Right lobe of liver (tissue), 6 donors: ENCODE measurements at places on chromosomes 6 and 20. TPM values are rescaled to one million over a fixed set of nuclear protein-coding genes. Genes with fewer than 3 reads are reported as not detected.

AGER gene
- 1.4 TPM for total RNA-seq

F13A1 gene
- 0.86 TPM for total RNA-seq

ARMC2 gene
- total RNA-seq, result 1.8 TPM

KIF6 gene
- 0.83 TPM for total RNA-seq

DNA sequence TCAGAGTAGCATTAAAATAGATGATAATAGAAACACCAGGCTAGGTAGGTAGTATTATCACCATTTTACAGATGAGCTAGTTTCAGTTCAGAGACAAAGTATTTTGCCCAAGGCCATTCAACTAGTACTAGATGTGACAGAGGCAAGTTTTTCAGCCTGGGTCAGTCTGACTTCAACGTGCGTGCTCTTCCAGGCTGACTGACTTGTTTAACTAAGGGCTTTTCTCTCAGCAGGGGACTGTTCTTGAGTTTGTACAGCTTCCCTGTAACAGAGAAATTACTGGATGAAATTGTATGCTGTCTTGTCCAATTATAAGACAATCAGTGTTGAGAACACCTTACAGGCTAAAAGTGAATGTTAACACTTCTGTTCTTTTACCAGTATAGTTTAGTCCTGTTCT is 333.5 kb upstream of the MAN1A1 start:
- DNase-seq, result no peak
- H3K27me3 ChIP-seq, result no peaks in the 10 kb centered on the region
- H3K27ac ChIP-seq, result no peak overlapping the region
- no peaks in the 10 kb centered on the region for H3K4me1 ChIP-seq
- H3K36me3 ChIP-seq, result no peaks in the 10 kb centered on the region
- no peak overlapping the region for H3K4me3 ChIP-seq

DNA sequence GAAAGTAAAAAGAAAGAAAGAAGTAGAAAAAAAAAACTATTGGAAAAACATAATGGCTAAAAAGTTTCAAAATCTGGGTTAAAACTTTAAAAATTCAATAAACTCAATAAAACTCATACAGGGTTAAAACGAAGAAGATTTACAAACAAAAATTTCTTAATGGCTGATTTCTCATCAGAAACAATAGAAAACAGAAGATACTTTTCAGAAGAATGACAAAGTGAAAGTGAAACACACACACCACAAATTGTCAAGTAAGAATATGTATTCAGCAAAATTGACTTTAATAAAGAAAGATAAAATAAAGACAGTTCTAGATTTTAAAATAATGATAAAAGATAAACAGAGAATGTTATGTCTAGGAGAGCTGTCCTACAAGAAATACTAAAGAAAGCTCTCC is 618.9 kb upstream of the GJE1 start:
- no peaks in the 10 kb centered on the region for H3K27me3 ChIP-seq
- H3K36me3 ChIP-seq, result no peaks in the 10 kb centered on the region
- DNase-seq, result no peak

GRCh38 chr20:59735917-59736316 is 131.6 kb downstream of the PHACTR3 start:
- no peak for DNase-seq
- no peaks in the 10 kb centered on the region for H3K4me1 ChIP-seq
- no peak overlapping the region for H3K4me3 ChIP-seq
- H3K27me3 ChIP-seq, result no peaks in the 10 kb centered on the region

GRCh38 chr6:79543411-79543810 is 6.2 kb upstream of the LCA5 start:
- H3K4me3 ChIP-seq, result no peak overlapping the region
- DNase-seq, result no peak
- H3K36me3 ChIP-seq, result no peaks in the 10 kb centered on the region

DNA sequence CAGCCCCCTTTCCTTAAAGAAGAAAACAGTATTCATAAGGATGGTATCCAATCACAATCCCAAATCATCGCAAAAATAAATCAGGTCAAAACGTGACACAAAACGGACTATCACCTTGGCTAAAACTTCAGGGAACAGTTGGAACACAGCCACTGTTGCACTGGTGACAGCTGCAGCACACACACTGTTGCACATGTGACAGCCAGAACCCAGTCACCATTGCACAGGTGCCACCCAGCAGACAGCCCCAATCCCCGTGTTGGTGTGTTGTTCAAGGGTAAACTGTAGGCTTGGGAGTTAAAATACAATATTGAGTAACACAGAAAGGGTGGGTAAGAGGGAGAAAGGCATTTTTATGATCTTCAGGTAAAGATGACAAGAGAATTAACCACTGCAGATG is 15.8 kb downstream of the PSMB1 start:
- H3K4me1 ChIP-seq, result no peaks in the 10 kb centered on the region
- DNase-seq, result no peak
- H3K27me3 ChIP-seq, result no peaks in the 10 kb centered on the region
- H3K27ac ChIP-seq, result no peak overlapping the region
- H3K4me3 ChIP-seq, result no peak overlapping the region

DNA sequence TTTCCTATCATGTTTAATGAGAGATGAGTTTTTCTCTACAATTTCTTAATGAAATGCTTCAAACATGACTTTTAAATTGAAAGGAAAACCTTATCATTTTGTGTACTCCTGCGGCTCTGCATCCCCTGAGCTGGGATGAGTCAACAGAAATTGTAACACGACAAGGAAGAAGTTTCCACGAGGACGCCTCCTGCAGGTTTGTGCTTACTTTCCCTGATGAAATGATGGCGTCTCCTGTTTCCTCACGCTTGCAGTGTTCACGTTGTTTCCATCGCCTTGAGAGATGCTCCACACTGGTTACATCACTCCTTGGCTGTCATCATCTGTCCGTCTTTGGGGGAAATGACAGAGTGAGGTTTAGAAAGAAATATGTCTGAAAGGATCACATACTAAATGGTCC is 233.7 kb upstream of the ZFP64 start:
- no peaks in the 10 kb centered on the region for H3K27me3 ChIP-seq
- DNase-seq, result no peak
- no peak overlapping the region for H3K4me3 ChIP-seq
- no peaks in the 10 kb centered on the region for H3K36me3 ChIP-seq
- H3K27ac ChIP-seq, result no peak overlapping the region
- no peaks in the 10 kb centered on the region for H3K4me1 ChIP-seq

GRCh38 chr20:49545572-49545971 is 22.4 kb downstream of the PTGIS start:
- H3K27ac ChIP-seq, result no peak overlapping the region
- H3K36me3 ChIP-seq, result no peaks in the 10 kb centered on the region
- no peak overlapping the region for H3K4me3 ChIP-seq
- DNase-seq, result no peak

DNA sequence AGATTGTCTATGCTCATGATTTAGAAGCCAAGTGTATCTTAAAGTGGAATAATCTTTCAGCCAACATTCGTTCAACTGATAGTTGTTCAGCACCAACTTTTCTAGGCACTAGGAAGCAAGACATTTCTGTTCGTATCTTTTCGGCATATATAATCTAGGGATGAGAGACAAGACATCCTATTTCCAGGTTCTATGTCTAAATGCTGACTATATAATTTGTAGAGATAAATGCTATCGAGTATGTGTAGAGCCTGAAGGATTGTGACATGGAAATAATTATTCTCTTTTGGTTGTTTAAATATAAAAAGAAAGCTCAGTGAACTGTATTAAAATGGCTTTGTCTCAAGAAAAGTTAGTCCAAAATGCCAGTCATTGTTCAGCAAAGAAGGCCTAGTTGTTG is 371.6 kb downstream of the DOK5 start:
- H3K4me1 ChIP-seq, result no peaks in the 10 kb centered on the region
- H3K4me3 ChIP-seq, result no peak overlapping the region
- DNase-seq, result no peak
- H3K27ac ChIP-seq, result no peak overlapping the region
- no peaks in the 10 kb centered on the region for H3K27me3 ChIP-seq
- H3K36me3 ChIP-seq, result no peaks in the 10 kb centered on the region
